ENCODE measurements at places on chromosomes 6 and 20.

DNA sequence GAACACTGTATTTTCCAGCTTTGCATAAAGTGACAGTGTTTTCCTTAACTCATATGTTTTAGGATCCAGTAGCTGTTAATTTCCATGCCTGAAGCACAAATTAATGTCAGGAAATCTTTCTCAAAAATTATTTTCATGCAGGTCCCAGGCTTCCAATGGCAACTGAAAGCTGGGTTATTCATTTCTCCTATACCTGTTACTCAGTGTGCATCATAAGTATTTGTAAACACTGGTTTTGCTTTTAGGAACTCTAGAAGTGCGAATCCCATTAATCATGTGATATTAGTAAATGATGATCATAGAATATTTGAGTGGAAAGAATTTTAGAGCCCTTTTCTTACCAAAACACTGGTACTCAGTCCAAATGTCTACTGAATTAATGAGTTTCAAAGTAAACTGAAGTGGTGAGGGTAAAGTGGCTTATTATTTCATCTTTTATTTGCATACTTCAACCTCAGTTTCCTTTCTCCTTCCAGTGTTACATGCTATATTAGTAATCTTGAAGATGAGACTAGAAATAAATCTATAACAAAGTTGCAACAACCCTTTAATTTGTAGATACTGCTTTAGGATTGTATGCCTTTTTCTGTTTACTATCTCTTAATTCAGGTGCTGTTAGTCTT is 124.0 kb downstream of the ZFAND3 start:
- no peak for DNase-seq

DNA sequence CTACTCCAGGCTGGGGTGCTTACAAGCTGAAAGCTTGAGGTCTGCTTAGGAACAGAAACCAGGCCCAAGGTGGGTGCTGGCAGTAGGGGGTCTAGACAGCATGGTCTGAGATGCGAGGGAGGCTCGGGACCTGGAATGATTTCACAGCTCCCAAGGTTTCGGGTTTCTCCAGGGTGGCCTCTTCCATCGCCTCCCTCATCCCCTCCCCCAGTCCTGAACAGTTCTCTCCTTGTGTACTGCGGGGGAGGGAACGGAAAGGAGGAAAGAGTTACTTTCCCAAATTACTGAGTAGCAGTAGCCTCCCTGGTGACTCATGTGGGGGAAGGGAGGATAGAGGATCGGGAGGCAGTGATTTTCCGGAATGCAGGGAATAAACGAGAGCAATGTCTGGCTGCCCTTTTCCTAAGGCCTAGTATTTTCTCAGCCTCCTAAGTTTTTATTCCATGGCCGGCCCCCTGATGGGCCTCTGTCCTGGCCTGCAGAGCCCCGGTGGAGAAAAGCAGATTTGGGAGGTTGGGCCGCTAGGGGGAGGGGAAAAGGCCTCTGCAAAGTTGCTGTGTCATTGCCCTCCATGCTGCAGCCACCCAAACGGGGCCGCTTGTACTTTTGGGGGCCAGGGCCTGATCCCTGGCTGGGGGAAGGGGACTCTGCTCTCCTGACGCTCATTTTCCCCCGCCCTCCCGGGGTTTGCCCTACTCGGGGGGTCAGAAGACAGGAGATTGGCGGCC is 1.5 kb downstream of the BRD2 start:
- DNase-seq, result peak; percentile 96

- DNase-seq, result no peak
These were observed 349.9 kb downstream of the ARHGAP18 start for GRCh38 chr6:129359811-129360681.

DNA sequence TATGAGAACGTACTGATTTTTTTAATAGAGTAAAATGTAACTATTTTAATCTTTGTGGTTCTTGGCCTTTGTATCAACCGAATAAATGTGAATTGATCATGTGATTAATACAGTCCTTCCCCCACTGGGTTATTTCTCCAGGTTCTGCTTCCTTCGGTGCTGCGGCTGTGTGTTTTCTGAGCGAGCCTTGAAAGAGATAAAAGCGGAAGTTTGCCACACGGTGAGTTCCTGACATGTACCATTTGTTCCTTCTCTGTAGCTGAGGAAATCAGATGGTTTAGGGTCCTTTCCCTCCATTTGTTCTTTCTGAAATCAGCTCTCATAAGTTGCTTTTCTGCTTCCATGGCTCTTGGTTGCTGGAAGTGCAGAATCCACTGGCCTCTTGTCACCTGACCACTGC is 15.5 kb downstream of the RTF2 start:
- DNase-seq, result no peak

DNA sequence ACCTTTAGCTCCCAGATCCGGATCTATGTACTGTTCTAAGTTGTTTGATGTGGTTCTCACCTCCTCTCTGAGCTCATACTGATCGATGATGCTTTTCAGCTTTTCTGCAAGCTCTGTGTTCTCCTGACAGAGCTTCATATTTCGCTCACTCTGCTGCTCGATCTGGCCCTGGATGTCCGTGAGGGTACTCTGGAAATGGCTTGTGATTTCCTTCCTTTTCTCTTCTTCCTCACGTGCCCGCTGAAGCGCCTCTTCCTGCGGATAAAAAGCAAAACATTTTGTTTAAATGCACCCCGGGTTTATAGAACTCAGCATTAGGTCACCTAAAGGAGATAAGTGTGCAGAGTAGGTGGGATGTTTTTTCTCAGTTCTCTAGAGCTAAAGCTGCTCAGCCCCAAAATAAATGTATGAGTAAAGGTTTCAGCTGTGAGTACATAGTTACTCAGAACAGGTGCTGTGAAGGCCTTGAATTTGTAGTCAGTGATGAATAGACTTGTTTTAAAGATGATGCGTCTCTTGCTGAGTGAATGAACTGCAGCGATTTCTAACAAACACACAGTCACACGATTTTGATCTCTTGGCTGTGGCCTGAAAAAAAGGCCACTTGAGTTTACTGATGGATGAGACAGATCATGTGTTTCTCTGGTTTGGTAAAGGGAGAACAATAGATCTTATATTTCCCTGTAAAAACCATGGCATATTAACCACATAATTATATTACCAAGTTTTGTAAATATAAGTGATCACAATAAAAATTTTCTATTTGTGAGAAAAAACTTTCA is 29.1 kb downstream of the TXLNB start:
- DNase-seq, result peak; percentile 44

DNA sequence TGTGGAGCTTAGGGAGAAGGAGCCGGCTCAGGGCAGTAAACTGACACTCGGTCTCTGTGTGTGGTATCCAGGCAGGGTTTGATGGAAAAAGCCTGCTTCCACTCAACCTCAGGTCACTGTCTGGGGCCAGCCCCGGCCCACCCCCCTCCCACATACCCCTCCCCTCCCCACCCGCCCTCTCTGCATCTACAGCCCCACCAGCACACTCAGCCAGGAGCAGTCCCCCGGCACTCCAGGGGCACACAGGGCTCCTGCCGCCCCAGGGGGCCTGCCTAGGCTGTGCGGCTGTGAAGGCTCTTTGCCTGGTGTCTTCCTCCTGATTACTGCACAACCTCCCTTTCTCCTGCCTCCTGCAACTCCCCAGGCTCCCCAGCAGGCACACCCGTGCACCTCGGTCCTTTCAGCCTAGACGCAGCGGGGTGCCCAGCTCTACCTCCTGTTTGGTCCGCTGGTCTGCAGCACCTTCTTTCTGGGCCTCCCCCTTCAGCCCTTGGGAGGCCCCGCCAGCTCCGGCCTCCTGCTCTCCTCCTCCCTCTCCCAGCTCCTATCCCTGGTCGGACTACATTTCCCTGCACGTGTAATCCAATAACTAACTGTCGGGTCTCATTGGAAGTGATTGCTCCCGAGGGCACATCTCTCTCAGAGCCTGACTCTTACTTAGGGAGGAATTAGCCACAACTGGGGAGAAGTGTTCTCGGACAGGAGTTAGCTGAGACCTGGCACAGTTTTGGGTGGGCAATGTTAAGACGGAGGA is 1.3 kb upstream of the FOXF2 start:
- DNase-seq, result no peak

- DNase-seq, result no peak
These were observed 6.1 kb upstream of the SLC35B3 start for GRCh38 chr6:8441452-8441851.

- no peak for DNase-seq
These were observed 46.1 kb upstream of the PRDM1 start for GRCh38 chr6:106039897-106040592.

DNA sequence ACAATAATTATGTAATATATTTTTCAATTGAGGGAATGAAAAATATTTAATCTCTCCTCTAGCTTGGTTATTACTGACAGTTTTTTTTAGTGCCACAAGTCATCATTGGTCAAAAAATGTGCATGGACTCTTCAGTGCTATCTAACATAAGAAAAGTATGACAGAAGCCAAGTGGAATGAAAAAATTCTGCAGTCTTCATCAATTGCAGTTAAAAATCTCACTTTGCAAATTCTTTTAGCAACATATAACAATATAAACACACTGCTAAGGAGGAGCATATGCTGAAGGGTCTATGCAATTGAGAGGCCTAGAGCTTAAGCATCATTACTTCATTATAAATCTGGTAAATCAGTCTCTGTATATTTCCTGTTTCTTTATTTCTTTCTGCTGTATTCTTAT is 175.1 kb downstream of the ARHGAP18 start:
- DNase-seq, result no peak

DNA sequence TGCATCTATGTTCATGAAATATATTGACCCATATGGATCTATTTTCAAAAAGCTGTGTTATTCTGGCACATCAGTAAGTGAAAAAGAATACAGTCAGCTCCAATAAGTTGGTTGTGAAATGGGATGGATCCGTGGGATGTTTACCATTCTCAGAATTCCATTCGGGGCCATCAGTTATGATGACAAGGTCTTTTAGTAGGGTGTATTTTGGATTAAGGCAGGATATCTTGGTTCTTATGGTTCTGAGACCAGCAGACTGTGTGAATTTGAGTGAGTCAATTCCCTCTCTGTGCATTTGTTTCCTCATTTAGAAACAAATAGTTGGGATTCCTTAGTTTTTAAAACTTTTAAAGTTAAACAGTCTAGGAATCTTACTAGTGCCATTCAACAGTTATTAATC is 287.4 kb downstream of the CD109 start:
- no peak for DNase-seq
